Fibroblast of skin of left biceps (primary cell): ENCODE measurements at places on chromosomes 1 and 21.

DNA sequence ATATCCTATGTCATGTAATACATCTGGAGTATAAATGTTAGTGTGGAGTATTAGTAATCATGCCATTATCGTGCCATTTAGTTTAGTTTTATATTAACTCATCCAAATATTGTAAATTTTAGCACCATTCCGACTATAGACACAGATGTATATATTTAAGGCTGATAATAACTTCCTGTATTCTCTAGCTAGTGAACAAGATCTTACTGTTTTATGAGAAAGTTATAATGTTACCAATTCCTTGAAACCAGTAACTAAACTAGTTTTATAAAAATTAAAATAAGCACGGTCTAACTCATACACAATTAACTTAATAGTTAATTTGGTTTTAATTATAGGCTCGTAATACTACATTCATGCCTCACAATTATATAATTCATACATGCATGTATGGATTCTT is 808.6 kb downstream of the USP25 start:
- no peak for DNase-seq

GRCh38 chr1:39398278-39399021 is 93.0 kb upstream of the BMP8A start:
- DNase-seq = peak; percentile 91

DNA sequence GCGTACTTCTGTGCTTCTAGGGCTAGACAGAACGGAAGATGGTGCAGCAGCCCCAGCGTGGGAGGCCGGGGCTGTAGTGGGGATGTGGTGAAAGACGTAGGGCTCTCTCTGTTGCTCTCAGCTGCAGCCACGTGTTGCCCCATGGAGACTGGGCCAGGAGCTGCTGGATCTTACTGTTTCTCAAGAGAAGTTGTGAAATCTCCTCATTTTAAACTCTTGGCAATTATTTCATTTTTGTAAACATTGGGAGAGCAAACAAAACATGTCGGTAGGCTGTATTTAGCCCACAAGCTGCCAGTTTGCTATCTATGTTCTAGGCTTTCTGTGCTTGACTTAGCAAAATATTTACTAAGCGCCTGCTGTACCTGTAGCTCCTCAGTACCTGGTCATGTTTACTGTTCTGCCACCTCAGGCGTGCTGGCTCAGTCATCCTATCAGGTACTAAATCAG is 15.9 kb upstream of the ELOA start:
- no peak for DNase-seq

DNA sequence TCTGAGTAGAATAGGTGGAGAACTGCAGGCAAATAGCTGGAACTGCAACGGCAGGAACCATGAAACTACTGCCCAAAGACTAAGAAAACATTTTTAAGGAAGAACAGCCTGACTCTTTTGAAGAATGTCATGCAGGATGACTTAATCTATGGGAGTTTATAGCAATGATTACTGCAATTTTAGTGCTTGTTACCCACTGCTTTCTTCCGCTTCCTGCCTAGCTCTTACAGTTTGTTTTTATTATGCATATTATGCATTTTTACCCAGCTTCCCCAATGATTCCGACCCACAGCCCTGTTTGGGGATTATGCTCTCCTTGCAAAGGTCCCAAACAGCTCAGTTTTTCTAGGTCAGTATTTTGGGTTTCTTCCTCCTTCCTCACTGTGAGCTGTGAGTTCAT is 71.2 kb downstream of the PCNX2 start:
- no peak for DNase-seq

GRCh38 chr1:228691926-228692325 is 43.4 kb upstream of the RHOU start:
- no peak for DNase-seq

DNA sequence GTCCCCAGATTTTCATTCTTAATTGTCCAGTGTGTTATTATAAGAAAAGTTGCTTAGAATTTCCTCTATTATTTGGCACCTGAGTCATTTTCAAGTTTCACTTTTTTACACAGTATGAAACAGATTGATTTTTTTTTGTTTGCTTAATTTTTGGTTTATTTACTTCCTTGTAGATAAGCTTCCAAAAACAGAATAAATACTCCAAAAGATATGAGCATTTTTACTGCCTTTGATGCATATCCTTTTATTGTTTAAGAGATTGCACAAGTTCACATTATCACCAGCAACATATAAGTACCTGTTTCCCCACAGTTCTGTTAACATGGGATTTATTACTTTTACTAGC is 36.3 kb upstream of the AHCYL1 start:
- no peak for DNase-seq

DNA sequence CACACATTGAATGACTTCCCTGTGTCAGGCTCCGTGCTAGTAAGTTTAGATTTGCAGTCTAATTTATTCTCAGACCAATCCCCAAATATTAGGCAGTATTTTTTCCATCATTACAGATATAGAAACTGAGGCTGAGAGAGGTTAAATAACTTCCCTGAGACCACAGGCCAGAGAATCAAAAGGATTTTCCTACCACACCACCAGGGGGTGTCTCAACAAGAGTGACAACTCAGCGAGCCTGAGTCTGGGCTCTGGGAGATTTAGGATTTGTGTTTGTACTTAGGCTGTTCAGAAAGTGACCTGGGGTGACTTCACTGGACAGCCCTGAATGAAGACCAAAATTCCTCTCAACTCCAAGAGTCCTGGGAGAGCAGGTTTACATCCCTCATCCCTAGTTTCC is 13.3 kb upstream of the LCE5A start:
- DNase-seq = no peak

GRCh38 chr1:176066709-176067108 is 140.4 kb downstream of the COP1 start:
- DNase-seq = no peak

GRCh38 chr1:18114726-18115410 is 7.3 kb downstream of the IGSF21 start:
- DNase-seq = no peak
